GM12864 (cell line): ENCODE measurements at places on chromosomes 5 and 9.

DNA sequence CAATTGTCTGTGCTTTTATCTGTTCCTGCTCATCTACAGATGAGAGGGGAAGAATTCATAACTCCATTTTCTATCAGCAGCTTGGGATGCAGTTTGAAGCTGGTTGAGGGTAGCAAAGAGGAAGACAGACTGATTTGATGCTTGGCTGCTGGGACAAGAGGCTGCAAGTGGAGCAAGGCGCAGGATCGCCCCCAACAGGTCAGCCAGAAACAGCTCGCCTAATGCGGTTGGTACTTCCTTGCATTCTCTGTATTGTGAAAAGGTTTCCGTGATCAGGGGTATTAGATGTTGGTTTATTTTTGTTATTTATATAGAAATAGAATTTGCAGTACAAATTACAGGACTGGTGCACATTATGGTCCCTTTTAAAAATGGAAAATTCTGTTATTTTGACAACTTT lies 40.6 kb downstream of the ZNF883 start:
- no peak for DNase-seq

GRCh38 chr9:114313186-114313585 lies 9.7 kb upstream of the ORM1 start:
- DNase-seq = no peak

DNA sequence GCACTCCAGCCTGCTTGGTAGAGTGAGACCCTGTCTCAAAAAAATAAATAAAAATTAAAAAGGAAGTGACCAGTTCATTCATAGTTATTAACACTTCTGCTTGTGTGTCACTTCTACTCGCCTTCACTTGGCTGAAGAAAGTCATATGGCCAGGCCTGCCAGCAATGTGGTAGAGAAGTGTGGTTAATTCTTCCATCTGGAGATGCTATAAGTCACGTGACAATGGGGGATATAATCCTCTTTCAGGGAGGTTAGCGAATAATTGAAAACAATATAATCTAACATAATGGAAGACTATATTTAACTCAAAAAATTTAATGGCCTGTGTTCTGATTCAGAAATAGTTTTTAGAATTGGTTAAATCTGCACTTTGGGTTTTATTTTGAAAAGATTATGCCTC lies 305.6 kb downstream of the DOCK8 start:
- DNase-seq = no peak

GRCh38 chr5:139100825-139101224 lies 97.3 kb downstream of the SIL1 start:
- DNase-seq = no peak

DNA sequence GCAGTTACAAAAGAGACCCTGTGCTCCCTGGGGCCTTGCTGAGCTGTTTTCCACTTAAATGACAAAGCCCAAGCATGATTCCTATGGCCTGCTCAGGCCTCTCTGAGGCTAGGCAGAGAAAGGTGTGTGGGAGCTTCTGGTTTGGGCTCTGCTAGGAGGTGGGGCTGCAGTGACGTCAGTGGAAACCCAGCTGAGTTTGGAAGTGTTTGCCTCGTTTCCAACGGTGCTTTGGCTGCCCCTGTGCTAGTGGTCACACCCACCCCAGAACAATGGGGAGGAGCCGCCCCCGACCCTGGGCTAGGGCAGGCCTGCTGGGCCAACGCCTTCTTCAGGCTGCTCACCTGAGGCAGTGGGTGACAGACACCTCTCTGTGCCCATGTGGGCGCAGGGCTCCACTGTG lies 10.4 kb downstream of the ANGPTL2 start:
- DNase-seq = no peak

GRCh38 chr5:109996246-109996645 lies 306.5 kb downstream of the MAN2A1 start:
- no peak for DNase-seq

DNA sequence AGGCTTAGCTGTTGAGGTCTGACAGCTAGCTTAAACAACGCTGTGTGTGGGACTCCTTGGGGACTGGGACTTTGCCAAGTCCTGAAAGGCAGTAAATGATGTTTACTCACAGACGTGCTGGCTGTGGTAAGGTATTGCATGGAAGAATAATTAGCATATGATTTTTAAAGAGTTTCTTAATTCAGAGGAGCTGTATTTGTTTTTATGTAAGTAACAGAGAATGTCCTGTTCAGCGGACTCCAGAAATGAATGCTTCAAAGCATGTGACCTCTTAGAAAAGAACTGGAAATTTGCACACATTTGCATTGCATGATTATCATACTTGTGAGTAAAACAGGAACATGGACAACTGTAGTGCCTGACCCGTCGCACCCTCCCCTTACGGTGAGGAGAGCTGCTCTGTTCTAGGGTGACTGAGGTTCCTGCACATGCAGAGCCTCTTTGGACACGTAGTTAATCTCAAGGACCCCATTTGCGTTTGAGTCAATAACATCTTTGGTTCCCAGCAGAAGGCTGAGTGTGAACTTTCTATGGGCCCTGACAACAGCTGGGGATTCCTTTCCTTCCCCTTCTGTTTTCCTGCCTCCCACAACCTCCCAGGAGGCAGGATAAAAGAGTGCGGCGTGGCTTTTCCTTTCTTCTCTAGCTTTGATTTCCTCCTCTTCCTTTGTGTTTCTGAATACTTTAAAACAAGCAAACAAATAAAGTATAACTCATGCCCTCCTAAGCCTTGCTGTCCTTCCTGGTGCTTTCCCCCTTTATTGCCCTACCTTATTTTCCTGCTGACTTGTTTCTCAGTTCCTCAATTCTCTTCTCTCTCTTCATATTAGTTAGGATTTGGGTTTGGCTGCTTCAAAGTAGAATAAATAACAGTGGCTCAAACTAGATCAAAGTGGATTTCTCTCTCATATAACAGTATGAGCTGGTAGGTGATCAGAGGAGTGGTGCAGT lies 157.2 kb upstream of the CD180 start:
- DNase-seq = no peak

DNA sequence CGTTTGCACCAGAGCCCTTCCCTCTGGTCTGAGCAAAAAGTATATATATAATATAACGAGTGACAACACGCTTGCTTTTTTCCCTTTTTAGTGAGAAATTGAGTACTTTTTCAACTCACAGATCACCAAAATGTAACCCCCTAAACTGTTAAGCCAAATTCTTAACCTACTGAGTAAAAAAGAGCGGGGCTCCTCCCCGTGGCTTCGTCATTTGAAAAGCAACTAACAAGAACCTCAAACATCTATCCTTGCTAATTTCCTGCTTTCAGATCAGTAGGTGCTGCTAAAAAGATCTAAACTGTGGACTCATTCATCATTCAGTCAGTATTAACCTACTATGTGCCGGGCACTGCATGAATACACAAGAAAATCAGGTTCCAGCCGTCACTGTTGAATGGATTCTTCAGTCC lies 1.0 kb upstream of the PTBP3 start:
- no peak for DNase-seq

- DNase-seq = no peak
These were observed 102.8 kb upstream of the IFNE start for GRCh38 chr9:21584890-21585289.

DNA sequence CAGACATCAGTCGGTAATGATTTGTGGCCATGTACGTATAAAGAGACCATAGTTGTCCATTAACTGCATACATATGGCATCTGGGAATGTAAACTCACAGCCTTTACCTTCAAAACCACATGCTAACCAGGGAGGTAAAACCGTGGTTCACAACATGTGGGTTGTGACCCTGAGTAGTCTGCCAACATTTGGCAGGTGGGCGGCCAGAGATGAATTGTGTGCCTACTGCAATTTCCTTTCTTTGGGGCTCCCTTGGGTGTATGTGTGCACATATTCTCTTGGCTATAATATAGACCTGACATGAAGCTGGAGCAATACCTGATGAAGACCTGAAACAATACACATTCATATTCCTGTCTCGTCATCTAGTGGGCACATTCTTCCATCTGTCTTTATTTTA lies 396.0 kb downstream of the MLLT3 start:
- DNase-seq = no peak

- DNase-seq = no peak
These were observed 193.8 kb downstream of the GADD45G start for GRCh38 chr9:89798547-89799120.

DNA sequence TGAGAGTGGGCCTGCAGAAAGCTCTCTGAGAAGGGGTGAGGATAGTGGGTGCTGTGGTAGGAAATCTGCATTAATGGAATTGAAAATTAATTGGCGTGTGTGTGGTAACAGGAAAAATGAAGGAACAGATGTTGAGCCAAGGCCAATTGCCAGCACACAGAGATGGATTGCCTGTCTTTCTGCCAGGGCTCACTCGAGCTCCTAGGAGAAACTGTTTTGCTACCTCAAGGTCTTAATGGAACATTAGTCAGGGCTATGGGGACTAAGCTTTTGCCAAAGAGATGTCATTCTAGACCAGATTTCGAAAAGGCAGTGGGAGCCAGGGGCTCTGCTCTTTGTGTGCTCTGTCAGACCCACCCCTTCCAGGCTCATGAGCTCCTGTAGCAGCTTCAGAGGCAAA lies 124.0 kb upstream of the EFNA5 start:
- DNase-seq = no peak

- no peak for DNase-seq
These were observed 24.9 kb downstream of the FUBP3 start for GRCh38 chr9:130604295-130604694.

DNA sequence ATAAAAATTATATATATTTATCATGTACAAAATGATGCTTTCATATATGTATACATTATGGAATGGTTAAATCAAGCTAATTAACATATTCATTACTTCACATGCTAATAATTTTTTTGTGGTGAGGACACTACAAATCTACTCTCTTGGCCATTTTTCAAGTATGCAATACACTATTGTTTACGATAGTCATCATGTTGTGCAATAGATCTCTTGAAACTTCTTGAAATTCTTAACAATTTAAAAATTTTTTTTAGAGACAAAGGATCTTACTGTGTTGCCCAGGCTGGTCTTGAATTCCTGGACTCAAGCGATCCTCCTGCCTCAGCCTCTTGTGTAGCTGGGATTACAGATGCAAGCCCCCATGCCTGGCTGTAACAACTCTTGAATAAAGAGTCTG lies 45.2 kb upstream of the SHOC1 start:
- no peak for DNase-seq

DNA sequence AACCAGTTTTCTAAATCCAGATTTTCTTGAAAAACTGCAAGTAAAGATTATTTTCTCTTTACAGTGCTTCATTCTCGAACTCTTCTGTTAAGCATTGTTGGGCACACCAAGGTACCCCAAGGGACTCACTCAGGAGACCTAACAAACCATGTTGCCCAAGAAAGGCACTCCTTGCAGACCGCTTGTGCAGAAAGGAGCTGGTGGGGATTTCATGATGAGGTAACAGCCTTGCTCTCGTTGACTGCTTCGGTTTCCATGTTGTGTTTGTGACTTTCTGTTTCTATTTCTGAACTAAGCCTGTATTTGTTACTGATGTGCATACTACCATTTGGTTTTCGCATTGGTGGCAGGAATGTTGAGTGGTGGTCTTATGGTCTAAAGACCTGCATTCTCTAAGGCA lies 266.6 kb upstream of the DAP start:
- DNase-seq = peak; percentile 35

DNA sequence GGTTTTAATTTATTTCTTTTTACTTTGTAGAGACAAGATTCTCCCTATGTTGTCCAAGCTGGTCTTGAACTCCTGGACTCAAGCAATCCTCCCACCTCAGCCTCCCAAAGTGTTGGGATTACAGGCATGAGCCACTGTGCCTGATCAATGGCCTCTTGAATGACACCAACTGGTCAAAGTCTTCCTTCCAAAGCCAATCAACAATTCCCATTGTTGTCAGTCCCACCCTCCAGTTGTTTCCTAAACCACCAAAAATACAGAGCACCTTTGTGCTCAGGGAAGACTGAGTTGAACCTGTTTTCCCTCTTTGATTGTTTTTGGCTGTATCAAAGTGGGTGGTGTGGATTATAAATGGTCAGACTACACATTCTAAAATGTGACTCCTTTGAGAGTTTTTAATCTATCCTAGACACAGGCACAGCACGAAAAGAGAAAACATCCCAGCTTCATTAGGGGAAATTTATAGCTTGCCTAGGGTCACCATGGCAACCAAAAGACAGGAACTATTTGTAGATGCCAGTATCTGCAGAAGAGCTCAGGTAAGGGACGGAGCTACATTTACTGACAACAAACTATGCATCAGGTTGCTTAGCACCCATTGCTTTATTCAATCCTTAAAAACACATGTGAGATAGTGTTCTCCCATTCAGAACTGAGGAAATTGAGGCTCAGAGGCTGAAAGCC lies 27.6 kb upstream of the ATP6V1G1 start:
- DNase-seq = no peak

GRCh38 chr5:134070725-134071613 lies 43.5 kb upstream of the TCF7 start:
- DNase-seq = no peak

- no peak for DNase-seq
These were observed 50.8 kb downstream of the DMRT2 start for GRCh38 chr9:1100945-1101344.

DNA sequence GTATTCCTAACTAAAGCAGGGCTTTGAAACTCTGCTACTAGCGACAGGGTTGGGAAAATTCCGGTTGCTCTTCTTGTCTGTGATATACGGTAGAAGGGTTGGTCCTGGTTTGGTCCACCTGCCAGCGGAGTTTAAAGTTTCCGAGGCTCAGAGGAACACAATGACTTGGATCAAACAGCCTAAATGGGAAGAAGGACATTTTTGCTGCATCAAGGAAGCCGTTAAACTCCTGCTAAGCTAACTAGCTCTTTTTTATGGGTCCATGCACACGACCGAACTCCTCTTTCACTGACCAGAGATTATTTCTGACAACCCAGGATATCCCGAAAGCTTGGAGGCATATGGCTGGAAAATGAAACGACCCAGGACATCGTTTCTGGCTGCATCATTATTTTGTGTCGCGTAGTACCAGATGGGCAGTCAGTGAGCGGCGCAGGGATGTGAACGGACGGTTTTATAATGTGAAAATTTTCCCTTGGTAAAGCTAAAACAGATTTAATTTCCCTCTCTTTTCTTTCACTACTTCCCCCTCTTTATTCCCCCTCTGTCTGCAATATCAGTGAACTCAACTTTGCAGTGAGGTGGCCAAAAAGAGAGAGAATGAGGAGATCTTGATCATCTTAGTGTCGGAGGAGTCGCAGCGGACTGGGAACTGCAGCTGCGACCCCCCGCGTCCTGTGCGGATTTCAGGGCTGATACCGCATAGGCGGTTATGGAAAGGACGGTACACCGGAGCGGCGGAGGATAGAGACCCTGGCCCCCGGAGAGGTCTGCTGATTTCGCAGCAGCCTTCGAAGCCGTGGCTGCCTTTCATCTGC lies at the start of gene LURAP1L:
LURAP1L (plus strand) TSS at position 160 of the 818 bp plus-strand sequence. CDS start 696 bp downstream, outside the sequence.
- DNase-seq = no peak

DNA sequence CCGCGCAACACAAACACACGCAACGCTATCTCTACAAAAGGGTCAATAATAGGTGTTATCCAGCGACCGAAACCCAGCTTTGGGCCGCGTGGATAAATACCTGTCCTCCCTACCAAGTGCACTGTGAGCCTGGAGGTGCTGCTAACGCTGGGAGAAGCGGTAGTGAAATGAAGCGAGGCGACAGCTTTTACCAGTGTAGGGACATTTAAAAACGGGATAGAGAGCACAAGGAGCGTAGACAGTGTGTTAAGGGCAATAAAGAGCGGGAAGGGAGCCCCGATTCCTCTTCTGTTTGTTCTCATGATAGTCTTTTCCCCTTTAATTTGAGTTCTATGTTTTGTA lies 421 bp upstream of the DEPDC1B start:
- DNase-seq = no peak
